ENCODE measurements at places on chromosomes 7 and 10. TPM values are rescaled to one million over a fixed set of nuclear protein-coding genes. Genes with fewer than 3 reads are reported as not detected.

COL26A1 gene
- 2.9 TPM for total RNA-seq

GOLGA7B gene
- 0.11 TPM for total RNA-seq

TCTN3 gene
- 32.1 TPM for total RNA-seq

PNLIPRP1 gene
- not detected for total RNA-seq

NPC1L1 gene
- total RNA-seq, result not detected

CFTR gene
- 2.0 TPM for total RNA-seq

LLCFC1 gene
- not detected for total RNA-seq

HPSE2 gene
- 48.1 TPM for total RNA-seq

TMEM139 gene
- total RNA-seq, result 2.1 TPM

NKX6-2 gene
- total RNA-seq, result not detected

PRSS37 gene
- total RNA-seq, result not detected

GALNT17 gene
- 27.0 TPM for total RNA-seq

ZNF25 gene
- total RNA-seq, result 29.0 TPM

TRIP6 gene
- 38.0 TPM for total RNA-seq

ZPBP gene
- 0.21 TPM for total RNA-seq

SMKR1 gene
- total RNA-seq, result not detected

UTF1 gene
- total RNA-seq, result not detected

NACAD gene
- 1.9 TPM for total RNA-seq

FAM241B gene
- not detected for total RNA-seq

GPER1 gene
- total RNA-seq, result 1.9 TPM

Data from urinary bladder (tissue), 4 donors.